ENCODE measurements at places on chromosomes 2 and 18.
A peak's percentile ranks its signal among the peaks of the same experiment; 100 is the strongest.

- DNase-seq: no peak
These were observed 23.8 kb upstream of the HNRNPA3 start for GRCh38 chr2:177188482-177189469.

DNA sequence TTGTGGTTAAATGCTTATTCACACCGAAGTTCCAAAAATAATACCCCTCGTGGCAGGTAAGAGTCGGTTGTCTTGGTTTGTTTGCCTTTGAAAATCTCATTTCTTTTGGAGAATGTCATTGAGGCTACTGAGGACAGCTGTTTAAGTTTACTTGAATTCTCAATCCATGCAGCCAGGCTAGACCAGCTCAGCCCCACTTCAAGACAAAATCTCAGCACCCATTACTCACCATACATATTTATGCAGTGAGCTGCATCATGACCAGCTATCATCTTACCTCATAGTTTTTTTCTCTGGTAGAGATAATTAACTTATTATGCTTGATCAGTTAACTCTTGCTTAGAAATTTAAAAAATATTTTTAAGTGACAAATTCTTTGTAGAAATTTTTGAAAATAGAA lies 115.9 kb downstream of the HAUS1 start:
- DNase-seq: no peak

DNA sequence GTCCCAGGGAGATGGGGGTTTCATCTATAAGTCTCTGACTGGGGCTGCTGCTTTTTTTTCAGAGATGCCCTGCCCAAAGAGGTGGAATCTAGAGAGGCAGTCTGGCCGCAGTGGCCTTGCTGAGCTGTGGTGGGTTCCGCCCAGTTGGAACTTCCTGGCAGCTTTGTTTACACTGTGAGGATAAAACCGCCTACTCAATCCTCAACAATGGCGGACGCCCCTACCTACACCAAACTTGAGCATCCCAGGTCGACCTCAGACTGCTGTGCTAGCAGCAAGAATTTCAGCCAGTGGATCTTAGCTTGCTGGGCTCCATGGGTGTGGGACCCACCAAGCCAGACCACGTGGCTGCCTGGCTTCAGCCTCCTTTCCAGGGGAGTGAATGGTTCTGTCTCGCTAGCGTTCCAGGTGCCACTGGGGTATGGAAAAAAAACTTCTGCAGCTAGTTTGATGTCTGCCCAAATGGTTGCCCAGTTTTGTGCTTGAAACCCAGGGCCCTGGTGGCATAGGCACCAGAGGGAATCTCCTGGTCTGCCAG lies 152.6 kb upstream of the CYP26B1 start:
- DNase-seq: peak; percentile 19

DNA sequence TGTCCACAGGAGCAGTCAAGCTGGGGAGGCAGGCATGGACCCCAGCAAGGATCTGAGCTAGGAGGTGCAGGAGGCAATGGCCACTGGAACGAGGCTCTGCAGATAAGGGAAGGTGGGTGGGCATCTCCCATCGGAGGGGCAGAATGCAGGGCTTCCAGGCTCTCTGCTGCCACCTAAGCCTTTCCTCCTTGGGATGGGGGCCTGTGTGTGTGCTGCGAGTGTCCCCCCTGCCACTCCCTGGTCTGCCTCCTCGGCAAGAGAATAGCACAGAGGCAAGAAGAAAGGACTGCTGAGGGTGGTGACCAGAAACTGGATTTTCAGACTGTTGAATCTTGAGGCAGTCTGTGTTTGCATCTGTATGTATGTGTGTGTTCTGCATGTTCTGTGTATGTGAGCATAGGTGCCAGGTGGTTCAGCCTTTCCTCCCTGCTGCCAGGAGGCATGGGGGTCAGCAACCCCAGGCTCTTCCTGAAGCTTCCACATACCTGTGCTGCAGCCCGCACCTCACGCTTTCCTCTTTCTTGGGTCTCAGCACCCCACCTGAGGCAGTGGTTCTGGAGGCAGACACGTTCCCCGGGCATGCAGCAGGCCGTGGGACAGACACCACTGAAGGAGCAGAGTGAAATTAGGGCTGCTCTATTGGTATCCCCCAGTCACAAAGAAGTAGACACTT lies 86.7 kb downstream of the EPAS1 start:
- no peak for DNase-seq

GRCh38 chr2:236867441-236868260 lies 218.0 kb upstream of the COPS8 start:
- DNase-seq: peak; percentile 54

- no peak for DNase-seq
These were observed 112.5 kb downstream of the PIK3C3 start for GRCh38 chr18:42067518-42067917.

DNA sequence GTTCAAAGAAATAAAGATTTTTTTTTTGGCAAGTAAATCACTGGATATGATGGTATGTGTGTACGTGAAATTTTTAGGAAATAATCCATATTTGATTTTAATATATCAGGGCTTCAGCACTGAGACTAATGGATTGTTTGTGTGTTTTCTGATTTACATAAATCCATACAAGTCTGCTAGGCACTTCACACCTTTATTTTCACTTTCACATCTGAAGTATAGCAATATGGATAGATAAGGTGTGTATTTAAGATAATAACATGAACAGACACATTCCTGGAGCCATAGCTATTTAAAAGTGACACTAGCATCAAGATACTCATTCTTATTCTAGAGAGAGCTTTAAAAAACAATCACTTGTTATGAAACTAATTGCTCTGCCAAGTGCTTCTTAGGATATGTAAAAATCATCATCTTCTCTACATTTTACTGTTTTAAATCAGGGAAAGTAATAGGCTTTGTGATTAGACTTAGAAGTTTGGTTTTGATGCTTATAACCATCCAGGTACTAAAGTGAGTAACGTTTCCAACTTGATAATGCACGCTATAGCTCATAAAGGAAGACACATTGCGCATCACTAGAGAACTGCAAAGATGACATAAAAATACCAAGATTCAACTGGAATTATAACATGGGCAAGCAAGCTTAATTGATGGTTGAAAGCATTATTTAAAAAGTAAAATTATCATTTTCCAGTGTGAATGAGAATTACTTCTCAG lies 208.9 kb downstream of the ZEB2 start:
- no peak for DNase-seq

GRCh38 chr2:165469417-165469816 lies at the start of gene CSRNP3:
Gene CSRNP3 (plus strand): TSS chr2:165469698. CDS start chr2:165595066, 125,368 bp downstream.
- peak; percentile 83 for DNase-seq

GRCh38 chr18:39191931-39192330 lies 1626.3 kb upstream of the CELF4 start:
- DNase-seq: no peak

- DNase-seq: no peak
These were observed 1077.9 kb upstream of the PIK3C3 start for GRCh38 chr18:40877096-40877495.

DNA sequence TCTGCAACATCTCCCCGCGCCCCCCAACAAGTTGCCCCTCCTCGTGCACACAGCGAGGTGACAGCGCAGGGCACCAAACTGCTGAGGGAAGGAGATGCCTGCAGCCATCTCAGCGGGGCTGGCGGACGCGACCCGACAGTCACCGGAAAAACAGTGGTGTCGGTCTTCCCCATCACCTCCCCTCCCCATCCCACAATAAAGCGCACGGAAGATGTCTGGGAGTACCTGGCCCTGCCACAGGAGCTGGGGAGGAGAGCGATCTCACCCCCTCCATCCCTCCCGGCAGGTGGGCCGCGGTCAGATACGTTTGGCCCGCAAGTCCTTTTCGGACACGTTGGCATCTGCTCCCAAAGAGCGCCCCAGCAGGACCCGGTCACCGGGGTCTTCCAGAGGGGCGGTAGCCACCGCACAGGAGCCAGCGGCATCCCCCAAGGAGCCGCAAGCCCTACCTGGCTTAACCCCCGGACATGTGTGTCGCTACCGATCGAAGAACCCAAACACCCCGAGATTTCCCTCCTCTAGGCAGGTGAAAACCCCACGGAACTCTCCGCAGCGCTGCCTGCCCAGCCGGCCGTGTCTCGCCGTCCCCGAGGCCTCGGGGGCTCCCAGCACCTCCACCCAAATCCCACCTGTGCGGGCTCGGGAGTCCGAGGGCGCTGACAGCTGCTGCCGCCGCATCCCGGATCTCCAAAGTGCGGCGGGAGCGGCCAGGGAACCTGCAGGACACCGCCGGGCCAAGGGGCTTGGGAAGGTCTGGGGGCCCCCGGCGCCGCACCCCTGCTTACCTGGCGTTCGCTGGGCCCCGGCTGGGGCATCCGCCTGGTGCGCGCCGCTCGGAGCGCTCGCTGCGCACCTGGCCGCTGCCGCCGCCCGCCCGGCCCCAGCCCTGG lies 657 bp downstream of the ATP8B1 start:
- peak; percentile 35 for DNase-seq

GRCh38 chr2:15560140-15560987 lies 770 bp downstream of the NBAS start:
- peak; percentile 51 for DNase-seq

DNA sequence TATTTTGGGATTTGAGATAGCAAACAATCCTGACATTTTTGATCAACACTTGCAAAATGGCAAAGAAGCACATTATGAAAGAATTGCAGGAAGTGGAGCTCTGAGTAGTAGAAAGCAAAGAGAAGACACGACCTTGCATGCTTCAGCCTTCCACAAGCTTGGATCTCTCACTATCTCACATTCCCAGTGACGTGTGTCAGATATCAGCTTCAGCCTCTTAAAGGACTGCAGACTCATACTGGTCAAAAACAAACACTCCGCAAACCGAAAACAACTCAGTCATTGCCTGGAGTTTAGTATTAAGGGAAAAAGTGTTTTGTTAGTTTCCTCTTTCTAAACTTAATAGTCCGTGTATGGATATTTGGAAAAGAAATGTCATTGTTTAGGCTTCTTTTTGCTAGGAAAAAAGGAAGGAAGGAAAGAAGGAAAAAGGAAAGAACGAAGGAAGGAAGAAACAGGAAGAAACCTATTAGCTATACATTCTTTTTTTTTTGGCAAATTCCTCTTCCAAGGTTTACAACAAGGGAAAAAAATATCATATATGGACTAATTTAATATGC lies 32.6 kb upstream of the SLC40A1 start:
- DNase-seq: peak; percentile 39

All from ELF-1 (cell line).